ENCODE measurements at places on chromosomes 2 and 18.

GRCh38 chr18:77103991-77104531 is 28.5 kb downstream of the MBP start:
- DNase-seq: no peak

DNA sequence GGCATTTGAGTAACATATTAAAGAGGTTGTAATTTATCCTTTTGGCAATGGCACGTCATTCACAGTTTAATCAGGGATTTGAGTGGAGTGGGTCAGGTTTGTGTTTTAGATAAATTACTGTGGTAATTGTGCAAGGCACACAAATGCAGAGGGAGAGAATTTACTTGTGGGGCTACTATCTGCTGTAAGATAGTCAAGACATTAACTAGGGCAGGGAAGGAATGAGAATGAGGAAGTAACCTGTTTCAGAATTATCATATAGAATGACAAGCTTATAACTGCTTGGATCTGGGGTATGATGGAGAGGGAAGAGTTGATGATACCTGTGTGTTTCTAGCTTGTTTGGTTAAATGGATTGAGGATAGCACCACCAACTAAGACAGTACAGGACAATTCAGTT is 58.9 kb upstream of the ZSWIM2 start:
- no peak for DNase-seq

- no peak for DNase-seq
Measured at GRCh38 chr18:35694808-35695207, 113.3 kb downstream of the GALNT1 start.

DNA sequence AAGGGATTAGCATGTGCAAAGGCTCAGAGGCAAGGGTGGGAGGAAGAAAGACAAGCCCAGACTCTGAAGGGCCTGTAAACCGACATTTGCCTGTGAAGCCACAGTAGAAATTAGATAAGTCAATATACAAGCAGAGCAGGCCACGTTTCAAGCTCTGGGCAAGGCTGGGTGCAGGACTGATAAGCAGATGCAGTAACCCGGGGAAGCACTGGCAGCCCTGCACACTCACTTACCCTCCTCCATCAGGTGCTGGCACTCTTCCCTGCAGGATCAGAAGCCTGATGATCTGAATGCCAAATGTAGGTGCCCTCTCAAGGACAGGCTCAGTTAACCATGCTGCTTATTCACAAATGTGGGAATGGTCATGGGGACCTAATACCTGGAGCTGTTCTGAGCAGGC is 46.3 kb upstream of the RAB12 start:
- DNase-seq: peak; percentile 61

GRCh38 chr18:32083781-32084180 is 7.9 kb upstream of the RNF138 start:
- no peak for DNase-seq

- no peak for DNase-seq
Measured at GRCh38 chr2:227125506-227125905, 38.5 kb downstream of the COL4A4 start.

DNA sequence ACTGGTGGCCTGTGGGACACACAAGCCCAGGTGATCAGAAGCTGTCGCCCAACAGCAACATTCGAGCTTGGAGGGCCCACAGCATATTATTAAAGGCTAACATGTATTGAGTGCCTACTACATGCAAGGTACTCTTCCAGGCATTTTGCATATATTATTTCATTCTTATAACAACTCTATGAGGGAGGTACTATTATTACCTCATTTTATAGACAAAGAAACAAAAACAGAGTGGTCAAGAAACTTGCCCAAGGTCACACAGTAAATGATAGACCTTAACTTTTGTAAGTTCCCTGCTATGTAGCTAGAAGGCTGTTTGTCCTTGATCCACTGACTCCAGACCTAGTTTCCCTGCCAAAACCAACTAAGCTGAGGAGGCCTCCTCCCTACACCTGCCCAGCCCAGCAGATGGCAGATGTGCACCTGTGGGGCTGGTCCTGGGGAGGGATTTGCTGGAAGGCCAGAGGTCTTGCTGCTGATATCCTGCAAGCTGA is 35.7 kb downstream of the KANSL3 start:
- DNase-seq: peak; percentile 63

DNA sequence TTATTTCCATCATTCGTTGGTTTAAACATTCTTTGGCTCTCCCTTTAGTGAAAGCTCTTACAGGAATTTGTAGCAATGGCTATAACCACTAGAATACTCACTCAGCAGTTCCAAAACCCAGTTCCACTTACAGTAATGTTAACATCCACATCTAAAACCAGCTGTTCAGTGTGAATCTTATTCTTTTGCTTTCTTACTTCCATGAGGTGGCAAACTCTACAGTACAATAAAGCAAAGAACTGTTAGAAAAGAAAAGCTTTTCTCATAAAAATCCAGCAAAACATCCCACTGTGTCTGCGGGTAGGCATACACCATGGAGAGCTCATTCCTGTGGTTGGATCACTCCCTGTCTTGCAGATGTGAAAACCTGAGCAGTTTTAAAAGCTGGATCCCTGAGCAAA is 147.1 kb downstream of the ARHGAP28 start:
- no peak for DNase-seq

- DNase-seq: peak; percentile 38
Measured at GRCh38 chr18:62637807-62638687, 77.3 kb upstream of the PHLPP1 start.

GRCh38 chr2:64807417-64807816 is 153.7 kb upstream of the SERTAD2 start:
- DNase-seq: no peak

DNA sequence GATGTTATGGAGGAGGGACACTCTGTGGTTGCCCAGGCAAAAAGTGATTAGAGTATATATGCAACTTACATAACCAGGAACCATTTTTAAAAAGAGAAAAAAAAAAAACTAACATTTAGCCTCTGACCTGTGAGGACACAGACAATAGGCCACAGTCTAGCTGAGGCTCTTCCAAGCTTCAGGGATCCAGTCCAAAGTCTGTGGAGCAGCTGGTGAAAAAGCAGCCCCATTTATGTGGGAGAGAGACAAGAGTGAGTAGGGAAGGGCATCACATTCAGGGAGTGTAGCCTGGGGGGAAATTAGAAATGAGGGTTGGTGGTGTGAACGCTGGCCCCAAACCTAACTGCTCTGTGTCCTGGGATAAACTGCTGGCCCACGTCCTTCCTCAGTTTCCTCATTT is 122.8 kb downstream of the MYO5B start:
- no peak for DNase-seq

- no peak for DNase-seq
Measured at GRCh38 chr18:11029021-11029420, 120.3 kb downstream of the PIEZO2 start.

- DNase-seq: no peak
Measured at GRCh38 chr2:152385650-152386049, 50.7 kb downstream of the FMNL2 start.

DNA sequence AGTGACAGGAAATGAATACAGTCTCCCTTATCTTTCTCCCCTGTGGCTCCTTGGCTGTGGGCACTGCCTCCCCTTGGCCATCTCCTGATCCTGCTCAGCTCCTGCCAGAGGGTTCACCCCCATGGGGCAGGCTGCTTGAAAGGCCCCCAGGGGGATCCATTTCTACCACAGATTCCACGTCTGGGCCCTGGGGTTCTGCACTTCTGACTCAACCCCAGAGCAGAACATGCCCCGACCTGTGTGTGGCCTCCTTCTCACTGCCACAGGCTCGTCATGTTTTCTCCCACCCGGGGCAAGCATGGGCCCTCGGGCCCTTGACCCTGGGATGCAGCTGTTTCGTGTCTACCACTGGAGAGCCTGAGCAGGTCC is 122.2 kb downstream of the ACKR3 start:
- no peak for DNase-seq

- DNase-seq: no peak
Measured at GRCh38 chr18:9758624-9759075, 50.5 kb downstream of the RAB31 start.

- DNase-seq: no peak
Measured at GRCh38 chr2:17815468-17816184, 634 bp upstream of the MSGN1 start.

DNA sequence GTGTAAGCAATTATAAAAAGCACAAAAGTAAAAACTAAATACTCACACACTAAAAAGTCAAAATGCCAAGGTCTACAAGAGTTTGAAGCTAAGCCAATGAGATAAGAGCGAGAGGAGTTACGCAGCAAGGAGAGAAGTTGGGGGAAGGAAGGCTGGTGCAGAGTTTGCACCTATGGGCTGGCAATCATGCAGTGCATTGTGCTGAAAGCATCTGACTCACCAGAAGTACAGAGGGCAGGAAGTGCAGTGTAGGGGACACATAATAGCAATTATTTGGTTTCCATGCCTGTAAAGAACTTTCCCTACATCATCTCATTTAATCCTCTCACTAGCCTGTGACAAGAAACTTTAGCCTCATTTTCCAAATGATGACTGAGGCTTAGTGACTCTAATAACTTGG is 142.7 kb upstream of the KYNU start:
- DNase-seq: no peak

DNA sequence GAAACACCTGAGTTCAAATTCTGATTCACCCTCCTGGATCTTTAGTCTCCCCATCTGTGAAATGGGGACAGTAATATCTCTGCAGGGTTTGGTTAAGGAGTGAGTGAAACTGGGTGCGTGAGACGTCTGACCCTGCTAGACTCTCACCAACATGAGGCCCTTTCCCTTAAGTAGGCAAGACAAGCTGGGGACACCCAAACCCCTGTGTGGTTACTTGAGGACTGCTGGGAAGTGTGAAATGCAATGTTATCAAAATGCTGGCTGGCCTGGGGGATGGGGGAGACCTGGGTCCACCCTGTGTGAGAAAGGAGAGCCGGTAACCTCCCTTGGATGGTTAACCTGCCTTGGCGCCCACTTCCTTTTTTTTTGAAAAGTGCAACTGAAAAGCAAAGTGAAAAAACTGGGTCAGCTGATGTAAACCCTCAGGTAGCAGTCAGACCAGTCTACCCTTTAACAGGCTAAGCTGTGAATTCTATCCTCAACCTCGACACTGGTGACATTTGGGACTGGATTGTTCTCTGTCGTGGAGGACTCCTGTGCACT is 82.3 kb downstream of the INPP5D start:
- DNase-seq: no peak

DNA sequence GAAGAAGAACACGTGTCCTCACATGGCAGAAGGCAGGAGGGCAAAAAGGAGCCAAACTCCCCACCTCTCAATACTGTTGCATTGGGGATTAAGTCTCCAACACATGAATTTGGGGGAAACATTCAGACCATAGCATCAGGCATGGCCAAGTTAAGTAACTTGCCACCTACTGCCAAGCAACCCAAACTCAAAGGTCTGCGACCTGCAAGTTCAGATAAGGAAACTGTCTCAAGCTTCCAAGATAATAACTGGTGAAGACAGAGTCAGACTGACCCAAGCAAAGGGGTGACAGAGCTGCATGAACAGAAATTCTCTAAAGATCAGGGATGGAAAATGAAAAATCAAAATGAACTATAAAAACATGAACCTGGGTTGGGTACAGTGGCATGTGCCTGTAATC is 188.7 kb upstream of the SIX3 start:
- DNase-seq: no peak

DNA sequence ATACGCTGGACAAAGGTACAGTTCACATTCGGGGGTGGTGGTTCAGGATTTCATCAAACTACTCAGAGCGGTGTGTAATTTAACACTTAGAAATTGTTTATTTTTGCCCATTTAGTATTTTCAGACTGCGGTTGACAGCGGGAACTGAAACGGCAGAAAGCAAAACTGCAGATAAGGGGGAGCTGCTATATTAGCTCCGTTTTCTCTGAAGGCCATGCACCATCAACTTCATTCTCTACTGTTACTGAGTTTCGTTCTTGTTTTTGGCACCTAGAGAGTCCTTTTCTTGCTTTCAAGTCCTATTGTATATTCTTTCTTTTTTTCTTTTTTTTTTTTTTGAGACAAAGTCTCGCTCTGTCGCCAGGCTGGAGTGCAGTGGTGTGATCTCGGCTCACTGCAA is 121.5 kb upstream of the SP3 start:
- no peak for DNase-seq

DNA sequence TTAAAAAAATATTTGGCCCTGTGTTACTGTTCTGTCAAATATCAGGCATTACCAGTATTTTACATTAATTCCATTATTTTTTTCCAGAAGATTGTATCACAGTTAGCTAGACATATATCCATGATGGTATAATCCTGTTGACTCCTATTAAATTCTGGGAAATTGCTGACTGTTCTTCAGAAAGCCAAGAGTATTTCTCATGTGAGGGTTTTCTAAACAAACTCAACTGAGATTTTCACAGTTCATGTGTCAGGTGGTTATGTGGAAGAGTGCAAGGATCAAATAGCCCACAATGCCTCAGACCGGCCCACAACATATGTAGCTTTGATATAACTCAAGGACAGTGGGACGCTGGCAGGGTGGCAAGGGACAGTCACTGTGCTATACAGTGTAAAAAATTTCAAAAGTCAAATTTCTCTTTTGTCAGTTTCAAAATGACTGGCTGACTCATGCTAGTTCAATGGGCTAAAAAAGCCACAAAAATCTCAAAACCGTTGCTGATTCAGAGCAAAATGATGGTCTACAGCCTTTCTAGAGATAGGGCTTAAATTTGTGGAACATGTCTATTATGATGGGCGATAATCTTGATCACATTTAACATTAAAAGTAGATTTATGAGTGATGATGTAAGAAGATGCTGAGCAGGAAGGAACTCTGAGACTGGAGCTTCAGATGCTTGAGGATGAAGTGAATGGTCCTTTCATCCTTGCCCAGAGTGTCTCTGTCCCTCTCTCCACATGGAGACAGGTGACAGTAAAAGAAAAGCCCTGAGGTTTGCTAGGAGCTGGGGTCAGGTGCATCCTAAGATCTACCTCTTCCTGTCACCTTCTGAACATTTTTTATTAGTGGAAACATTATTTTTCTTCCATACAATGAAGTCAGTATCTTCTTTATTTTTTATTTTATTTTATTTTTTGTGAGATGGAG is 175.8 kb upstream of the PIEZO2 start:
- DNase-seq: no peak

GRCh38 chr2:210555555-210555954 is 844 bp upstream of the CPS1 start:
- no peak for DNase-seq

GRCh38 chr2:118582058-118582457 is 265.4 kb downstream of the EN1 start:
- DNase-seq: no peak

DNA sequence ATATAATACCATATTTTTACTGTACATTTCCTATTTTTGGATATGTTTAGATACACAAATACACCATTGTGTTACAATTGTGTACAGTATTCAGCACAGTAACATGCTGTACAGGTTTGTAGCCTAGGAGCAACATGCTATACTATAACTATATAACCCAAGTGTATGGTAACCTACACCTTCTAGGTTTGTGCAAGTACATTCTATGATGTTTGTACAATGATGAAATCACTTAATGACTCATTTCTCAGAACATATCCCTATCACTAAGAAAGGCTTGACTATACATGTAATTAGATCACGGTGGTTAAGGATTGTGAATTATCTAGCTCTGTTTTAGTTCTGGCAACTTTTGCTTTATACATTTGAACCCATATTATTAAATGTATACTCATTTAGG is 31.3 kb downstream of the NPHP1 start:
- DNase-seq: no peak

Measured in hematopoietic multipotent progenitor cell treated with erythropoietin and hydrocortisone succinate and interleukin-3 and kit ligand, for 17 days (in vitro differentiated cells).